ENCODE measurements at places on chromosomes 2 and 18.

- no peak for DNase-seq
These were observed 59.4 kb downstream of the SNORC start for GRCh38 chr2:232929303-232930058.

- peak; percentile 3 for DNase-seq
These were observed 116.2 kb downstream of the GATA6 start for GRCh38 chr18:22285361-22286140.

DNA sequence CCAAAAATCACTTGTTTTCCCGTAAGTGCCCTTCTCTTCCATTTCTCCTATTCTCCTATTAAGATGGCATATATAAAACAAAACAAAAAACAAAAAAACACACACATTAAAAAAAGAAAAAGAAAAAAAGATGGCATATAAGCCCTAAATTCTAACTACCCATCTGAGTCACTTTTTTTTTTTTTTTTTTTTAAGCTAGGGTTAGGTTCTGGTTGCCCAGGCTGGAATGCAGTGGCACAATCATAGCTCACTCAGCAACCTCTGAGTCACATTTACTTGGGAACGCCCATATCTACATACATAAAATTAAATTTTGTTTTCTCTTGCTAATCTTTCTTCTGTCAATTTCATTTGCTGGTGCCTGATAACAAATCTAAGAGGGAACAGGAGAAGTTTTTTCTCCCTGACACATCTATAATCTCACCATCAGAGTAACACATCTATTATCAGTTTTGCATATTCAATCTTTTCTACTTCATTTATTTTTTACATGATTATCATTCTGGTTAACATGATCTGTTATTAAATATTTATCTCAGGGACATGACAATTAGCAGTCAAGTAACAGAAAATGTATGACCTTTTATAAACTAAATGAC lies 52.1 kb downstream of the EEF1B2 start:
- DNase-seq = no peak

- DNase-seq = no peak
These were observed 272.2 kb upstream of the ID2 start for GRCh38 chr2:8409461-8410260.

- no peak for DNase-seq
These were observed 387.1 kb downstream of the PTPRM start for GRCh38 chr18:7954238-7954637.

DNA sequence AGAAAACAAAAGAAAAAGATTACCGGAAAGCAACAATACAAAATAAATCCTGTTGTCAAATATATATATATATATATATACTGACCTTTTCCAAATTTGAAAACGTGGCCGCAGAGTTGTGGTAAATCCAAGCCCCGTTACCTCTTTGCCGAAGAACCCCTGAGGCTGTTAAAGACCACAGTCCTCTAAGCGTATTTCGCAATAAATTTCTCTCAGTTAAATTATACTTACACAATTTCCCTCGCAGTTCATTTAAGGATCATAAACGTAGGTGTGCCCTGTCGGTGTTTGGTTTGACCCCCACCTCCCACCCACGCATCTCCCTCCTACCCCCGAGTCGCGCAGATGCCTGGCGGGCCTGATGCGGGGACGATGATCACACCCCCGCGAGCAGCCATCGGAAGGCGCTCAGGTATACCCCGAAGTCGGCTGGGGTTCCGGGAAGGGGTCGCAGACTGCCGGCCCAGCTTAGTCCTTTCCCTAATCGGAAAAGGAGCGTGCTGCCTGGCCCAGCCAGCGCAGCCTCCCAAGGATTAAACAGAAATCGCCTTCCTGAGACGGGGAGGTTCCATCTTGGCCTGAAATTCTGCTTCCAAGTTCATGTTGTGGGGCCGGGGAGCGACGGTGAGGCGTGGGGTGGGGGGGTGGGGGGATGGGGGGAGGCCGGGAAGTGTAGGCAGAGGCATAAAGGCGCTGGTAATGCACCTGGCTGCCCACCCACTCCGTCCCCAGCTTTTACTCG lies 2.9 kb upstream of the MEIS1 start:
- DNase-seq = no peak

DNA sequence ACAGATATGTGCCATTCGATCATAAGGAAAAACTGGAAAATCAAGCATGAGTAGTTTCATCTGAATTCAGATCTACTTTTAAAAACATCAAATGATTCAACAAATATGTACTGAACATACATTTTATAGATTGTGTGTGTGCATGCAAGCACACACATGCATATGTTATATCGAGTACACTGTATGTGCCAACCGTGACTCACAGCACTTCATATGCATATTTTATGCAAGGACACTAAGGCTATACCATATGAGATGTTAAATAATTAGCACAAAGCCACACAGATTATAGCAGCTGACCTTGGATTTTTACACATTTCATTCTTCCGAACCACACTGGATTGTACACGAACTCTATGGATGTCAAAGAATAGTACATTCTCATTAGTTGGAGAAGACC lies 161.2 kb downstream of the DNAH7 start:
- DNase-seq = no peak

GRCh38 chr2:12507295-12507694 lies 209.4 kb upstream of the TRIB2 start:
- DNase-seq = peak; percentile 40

GRCh38 chr2:39156107-39156506 lies 35.3 kb upstream of the SOS1 start:
- no peak for DNase-seq

DNA sequence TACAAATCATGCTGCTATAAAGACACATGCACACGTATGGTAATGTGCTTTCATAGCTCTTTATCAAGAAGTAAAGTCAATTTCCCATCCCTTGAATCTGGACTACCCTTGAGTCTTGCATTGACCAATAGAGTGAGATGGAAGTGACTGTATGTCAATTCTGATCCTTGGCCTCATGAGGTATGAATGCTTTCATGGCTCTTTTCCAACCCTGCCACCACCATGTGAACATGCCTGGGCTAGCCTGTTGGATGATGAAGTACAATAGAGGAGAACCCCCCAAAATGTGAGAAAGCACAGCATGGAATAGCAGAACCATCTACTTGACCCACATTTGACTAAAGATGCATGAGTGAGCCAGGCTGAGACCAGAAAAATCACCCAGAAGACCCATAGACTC lies 237.0 kb downstream of the NYAP2 start:
- DNase-seq = no peak

DNA sequence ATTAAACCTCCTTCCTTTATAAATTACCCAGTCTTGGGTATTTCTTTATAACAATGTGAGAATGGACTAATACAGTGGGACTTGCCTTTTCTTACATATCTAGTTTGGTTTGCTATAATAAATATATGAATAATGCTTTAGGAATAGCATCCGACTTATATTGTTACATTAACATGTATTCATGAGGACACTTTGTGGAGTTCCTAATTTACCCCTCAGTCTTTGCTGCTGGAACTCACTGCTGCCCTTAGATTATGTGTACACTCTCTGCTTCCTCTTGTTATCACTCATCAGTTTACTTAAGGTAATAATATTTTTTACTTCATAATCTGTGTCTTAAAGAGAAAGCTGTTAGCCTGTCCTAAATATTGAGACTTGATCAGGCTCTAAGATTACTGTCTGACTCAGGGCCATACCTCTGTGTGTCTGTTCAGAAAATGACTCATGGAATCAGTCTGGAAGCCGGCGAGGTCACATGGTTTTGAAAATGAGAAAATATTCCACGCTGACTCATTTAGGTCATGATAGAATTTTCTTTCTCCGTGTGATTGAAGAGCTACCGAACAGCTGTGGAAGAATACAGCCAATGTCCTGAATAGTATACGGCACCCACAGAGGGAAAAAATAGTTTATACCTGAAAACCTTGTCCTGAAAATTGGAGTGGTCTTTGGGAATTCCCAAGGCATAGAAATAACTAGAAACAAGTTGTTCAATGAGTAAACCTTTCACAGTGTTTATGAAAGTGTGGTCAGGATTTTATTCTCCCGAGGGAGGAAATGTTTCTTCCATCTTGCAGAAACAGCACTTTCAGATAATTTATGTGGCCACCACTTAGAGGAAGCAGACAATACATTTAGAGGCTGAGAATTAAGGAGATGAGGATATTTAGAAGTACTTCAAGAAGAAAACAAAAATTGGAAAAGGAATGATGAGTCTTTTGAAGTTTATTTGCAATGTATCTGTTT lies 156.4 kb downstream of the DSEL start:
- no peak for DNase-seq

- DNase-seq = no peak
These were observed 50.4 kb downstream of the SPATS2L start for GRCh38 chr2:200356857-200357384.

GRCh38 chr18:39341129-39341528 lies 1775.5 kb upstream of the CELF4 start:
- DNase-seq = no peak

- no peak for DNase-seq
These were observed 129.3 kb downstream of the METTL4 start for GRCh38 chr18:2442006-2442405.

- no peak for DNase-seq
These were observed 13.2 kb downstream of the SPATS2L start for GRCh38 chr2:200319548-200320337.

- no peak for DNase-seq
These were observed 143.1 kb upstream of the ZNF236 start for GRCh38 chr18:76679259-76679658.

- no peak for DNase-seq
These were observed 275.0 kb downstream of the MREG start for GRCh38 chr2:215738351-215738750.

GRCh38 chr2:232523682-232524597 lies 2.0 kb upstream of the CHRND start:
- DNase-seq = no peak

- no peak for DNase-seq
These were observed 1.0 kb downstream of the FAM136A start for GRCh38 chr2:70300771-70301343.

DNA sequence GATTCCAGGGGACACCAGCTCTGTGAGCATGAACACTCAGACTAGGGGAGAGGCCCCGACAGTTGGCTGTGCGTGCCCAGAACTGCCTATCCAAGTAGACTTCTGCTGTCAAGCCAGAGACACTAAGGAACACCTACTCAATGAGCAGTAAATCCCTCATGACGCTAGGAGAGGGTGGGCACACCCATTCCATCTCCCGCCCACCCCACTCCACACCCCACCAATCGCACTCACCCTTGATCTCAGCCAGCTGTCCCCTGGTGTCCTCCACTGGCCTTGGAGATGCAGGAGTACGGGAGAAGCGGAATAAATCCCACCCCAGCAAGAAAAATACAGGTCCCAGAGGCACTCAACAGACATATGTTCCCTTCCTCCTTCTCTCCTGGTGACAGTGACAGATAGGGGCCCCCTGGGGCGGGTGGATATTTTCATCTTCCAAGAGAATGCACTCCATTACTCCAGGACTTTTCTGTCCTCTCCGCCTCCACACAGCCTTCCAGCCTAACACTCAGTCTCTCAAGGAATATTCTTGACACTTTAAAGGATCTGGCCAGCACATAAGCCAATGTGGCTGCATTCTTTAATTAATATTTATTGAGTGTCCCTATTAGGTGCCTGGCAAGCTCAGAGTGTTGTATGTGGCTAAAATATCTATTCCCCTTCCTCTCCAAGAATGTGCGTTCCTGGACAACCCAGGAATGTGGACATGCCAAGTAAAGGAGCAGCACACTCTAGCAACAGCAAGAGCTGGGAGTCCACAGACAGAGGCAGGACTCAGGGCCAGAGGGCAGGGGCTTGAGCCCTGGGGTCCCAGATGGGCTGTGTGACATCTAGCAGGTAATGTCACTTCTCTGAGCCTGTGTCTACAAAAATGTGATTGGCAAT lies 13.1 kb upstream of the SMAD7 start:
- no peak for DNase-seq

DNA sequence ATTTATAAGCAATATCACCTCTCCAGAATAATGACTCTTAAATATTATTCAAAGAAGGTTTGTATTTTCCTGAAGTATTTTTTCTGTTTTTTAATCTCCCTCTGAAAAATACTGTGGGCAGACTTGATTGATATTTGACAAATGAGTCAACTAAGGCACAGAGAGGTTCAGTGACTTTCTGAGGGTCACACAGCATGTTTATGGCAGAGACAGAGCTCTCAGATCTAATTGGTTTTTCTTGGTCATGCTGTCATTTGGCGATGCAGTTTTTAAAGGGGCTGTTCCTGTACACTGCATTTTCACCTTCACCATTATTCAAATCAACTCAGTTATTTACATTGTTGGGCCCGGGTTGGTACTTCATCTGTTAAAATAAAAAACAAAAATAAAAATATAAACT lies 264.3 kb downstream of the LRRTM1 start:
- DNase-seq = no peak

GRCh38 chr2:103276869-103277268 lies 515.0 kb downstream of the TMEM182 start:
- DNase-seq = no peak

DNA sequence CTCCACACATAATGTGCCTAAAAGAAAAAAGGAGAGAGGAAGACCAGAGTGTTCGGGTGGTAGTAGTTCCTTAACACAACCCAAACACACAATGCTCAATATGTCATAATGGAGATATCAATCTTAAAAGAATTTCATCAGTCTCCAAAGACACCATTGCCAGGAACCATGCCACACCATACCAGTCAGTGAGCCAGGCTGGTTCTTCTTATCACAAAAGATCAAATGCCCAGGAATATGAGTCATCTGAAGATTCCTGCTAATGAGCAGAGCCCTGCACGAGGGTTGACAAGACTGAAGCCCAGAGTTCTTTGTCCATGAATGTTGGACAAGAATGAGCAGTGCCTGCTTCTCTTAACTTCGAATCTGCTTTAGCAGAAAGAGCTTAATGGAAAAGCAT lies 262.3 kb downstream of the ZNF516 start:
- DNase-seq = no peak

DNA sequence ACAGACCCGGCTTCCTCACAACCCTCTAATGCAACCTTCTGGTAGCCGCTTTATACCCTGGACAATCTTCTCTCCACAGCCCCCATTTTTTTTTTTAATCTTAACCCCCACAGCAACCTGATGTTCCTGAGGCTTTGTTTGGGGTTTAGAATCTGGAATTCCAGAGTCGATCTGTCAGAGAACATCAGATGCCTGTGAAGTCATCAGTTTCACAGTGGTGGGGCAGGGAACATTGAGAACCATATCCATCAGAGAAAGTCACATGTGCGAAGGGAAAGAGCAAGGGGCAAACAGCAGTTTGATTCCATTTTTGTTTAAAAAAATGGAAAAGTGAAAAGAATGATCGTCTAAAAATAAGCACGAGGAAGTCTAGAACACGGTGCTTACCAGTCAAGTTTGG lies 20.6 kb downstream of the NPAS2 start:
- DNase-seq = no peak

DNA sequence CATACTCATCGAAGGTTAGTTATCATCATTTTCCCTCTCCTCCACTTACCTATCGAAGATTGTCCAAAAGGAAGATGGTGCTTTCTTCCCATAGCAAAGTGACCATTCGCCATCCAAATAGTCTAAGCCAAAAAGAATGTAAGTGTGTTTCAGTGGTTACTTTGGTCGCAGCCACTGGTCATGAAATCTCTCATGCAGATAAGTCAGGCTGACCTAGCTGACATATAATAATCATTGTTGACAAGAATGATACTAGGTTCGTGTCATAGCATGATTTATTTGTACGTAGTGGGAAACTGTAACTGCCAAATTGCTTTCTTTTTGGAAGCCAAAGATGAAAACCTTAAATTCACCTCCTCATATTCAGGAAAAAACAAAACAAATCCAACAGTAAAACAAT lies 89.6 kb upstream of the PMAIP1 start:
- no peak for DNase-seq

GRCh38 chr2:47002031-47002430 lies 86.4 kb upstream of the MCFD2 start:
- no peak for DNase-seq

GRCh38 chr18:10261344-10262276 lies 192.8 kb upstream of the APCDD1 start:
- DNase-seq = no peak

- DNase-seq = no peak
These were observed 144.3 kb upstream of the BOD1L2 start for GRCh38 chr18:57002627-57003026.

Data from CD4-positive, alpha-beta T cell treated with Interleukin-4 for 1 hour (primary cell).